ENCODE measurements at places on chromosomes 5 and 9.
A peak's percentile ranks its signal among the peaks of the same experiment; 100 is the strongest.

GRCh38 chr9:129141066-129142041 is 30.1 kb downstream of the PTPA start:
- DNase-seq, result no peak

DNA sequence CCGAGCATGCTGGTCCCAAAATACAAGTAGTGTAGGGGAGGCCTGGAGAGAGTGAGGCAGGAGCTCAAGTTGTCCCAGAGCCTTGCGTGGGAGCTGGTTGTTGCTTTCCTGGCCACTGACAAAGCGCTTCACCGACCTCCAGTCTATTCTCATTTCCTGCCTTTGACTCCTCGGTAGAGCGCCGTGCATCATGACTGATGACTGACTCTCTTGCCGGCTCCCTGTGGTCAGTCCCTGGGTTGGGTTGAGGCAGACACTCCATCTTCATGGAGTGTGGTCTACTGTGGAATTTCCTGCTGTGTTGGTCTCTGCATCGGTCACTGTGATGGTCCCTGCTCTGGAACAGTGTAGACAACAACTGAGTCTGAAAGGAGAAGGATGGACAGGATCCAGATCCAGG is 175.1 kb upstream of the S1PR3 start:
- DNase-seq, result no peak

DNA sequence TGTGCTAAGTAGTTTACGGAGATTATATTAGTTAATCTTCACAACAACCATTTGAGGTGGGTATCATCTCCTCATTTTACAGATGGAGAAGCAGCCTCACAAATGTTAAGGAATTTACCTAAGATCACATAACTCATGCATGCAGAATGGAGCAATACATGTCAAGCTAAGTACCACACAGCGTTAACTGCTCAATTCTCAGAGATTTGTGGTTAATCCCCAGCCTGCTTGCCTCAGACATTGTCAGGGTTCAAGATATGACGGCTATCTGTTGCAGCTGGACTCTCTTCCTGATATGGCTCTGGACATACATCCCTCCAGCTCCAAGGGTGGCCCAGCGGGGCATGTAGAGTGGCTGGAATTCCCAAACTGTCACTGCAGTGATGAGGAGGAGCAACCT is 7.3 kb upstream of the ZNF346 start:
- no peak for DNase-seq

DNA sequence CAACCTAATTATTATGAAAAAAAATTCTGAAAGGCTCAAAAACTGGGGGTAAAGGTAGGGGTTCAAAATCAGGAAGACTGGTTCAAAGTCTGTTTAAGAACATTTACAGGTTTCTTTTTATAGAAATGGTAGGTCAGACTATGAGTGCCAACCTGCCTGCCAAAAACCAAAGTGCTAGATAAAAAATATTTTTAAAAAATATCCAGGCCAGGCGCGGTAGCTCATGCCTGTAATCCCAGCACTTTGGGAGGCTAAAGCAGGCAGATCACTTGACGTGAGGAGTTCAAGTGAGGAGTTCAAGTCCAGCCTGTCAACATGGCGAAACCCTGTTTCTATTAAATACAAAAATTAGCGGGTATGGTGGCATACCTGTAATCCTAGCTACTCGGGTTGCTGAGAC is 67.0 kb downstream of the NR3C1 start:
- DNase-seq, result no peak

- DNase-seq, result no peak
Observed at GRCh38 chr5:10194083-10194482, 55.6 kb downstream of the ATPSCKMT start.

DNA sequence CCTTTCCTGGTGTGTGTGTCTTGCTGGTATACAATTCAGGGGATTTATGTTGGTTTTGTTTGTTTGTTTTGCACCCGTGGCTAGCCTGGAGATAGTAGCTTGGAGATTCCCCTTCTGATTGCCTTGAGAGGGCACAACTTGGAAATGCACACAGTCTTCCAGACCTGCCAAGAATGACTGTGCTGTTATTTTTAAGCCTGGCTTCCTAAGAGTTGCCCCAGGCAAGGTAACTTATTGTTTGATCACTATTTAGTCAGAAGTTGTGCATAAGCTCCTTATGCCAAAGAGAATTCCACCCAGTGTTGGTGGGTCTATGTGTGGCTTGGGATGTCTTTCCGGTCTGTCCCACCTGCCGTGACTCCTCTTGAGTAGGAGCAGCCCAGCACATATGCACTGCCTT is 421.9 kb upstream of the KCNN2 start:
- no peak for DNase-seq

- no peak for DNase-seq
Observed at GRCh38 chr5:43046474-43046873, 6.4 kb upstream of the ANXA2R start.

DNA sequence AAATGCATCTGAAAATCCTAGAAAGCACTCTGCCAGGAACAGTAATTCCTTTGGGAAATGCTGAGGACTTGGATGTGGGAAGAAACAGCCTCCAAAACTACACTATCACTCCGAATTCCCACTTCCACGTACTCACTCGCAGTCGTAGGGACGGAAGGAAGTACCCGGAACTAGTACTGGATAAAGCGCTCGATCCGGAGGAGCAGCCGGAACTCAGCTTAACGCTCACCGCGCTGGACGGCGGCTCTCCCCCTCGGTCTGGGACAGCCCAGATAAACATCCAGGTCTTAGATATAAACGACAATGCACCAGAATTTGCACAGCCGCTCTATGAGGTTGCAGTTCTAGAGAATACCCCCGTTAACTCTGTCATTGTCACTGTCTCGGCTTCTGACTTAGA is 786 bp downstream of the PCDHB3 start:
- DNase-seq, result no peak

DNA sequence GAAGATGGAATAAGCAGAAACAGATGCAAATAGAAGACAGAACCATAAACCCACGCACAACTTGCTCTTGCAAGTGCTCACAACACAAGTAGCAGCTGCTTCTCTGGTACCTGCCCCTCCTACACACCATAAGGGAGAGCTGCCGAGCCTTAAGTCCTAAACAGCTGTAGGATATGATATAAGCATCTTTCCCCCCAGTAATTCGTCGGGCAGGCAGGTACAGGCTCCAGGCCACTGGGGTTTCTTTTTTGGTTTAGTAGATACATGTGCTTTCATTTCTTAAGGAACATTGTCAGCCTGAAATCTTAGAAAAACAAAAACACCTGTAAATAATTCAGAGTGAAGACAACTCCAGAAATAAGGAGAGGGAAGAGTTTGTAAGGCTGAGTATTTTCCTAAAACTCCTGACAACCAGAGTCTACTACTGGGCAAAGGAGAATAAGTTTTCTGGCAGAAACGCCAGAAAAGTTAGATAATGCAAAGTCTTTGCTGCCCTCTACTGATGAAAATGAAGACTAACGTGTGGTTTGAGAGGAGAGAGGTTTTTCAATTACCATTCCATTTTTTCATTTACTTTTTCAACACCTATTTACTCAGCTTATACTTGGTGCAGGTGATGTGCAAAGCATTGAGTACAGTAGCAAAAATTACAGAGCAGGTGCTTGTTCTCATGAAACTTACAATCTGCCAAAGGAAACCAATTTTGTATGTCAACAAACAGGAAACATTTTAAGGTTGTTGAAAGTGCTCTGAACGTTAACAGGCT is 20.1 kb upstream of the TCERG1 start:
- peak; percentile 14 for DNase-seq

DNA sequence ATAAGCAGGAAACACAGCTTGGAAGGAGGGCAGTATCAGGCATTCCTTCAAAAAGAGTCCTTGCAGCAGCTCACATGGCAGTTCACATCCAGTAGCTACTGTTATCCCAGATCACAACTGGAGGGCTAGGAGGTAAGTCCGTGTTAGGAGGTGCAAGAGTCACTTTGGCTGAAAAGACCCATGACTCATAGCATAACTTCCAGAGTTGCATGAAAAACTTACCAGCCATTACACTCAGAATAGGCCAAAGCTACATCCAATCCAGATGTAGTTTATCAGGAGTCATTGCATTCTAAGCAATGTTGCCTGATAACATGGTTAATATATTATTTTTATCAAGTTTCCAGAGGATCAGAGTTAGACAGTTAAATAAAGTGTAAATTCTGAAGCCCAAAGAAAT is 1126.4 kb upstream of the SEMA6A start:
- no peak for DNase-seq

DNA sequence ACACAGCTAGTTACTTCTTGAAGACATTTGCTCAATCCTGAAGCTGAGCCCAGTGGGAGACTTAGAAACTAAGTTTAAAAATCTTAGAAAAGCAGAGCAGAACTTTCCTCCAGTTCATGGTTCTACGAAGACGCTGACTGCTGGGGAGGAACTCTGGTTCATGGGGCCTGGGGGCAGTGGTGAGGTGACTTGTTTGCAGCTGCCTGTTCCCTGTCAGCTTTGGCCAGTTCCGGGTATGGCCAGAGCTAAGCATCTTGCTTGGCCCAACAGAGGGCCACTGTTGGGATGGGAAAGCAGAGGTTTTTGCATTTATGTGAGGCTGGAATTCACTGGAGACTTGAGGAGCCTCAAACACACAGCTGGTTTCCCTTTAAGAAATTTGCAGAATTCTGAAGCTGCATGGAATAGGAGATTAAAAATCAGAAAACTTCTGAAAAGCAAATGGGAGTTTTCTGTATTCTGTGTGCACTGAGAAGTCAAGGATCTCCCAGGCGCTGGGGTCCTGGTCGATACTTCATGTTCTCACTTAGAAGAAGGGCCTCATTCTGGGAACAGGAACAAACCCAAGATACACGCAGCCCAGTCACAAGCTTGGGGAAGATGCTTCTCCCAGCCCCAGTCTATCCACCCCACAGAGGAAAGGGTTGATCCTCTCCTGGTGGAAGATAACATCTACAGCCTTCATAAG is 10.6 kb upstream of the HMHB1 start:
- DNase-seq, result no peak

DNA sequence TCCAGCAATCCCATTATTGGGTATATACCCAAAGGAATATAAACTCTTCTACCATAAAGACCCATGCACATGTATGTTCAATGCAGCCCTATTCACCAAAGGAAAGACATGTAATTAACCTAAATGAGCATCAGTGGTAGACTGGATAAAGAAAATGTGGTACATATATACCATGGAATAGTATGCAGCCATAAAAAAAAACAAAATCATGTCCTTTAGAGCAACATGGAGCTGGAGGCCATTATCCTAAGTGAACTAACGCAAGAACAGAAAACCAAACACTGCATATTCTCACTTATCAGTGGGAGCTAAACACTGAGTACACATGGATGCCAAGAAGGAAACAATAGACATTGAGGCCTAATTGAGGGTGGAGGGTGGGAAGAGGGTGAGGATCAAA is 27.8 kb downstream of the DTWD2 start:
- DNase-seq, result no peak

DNA sequence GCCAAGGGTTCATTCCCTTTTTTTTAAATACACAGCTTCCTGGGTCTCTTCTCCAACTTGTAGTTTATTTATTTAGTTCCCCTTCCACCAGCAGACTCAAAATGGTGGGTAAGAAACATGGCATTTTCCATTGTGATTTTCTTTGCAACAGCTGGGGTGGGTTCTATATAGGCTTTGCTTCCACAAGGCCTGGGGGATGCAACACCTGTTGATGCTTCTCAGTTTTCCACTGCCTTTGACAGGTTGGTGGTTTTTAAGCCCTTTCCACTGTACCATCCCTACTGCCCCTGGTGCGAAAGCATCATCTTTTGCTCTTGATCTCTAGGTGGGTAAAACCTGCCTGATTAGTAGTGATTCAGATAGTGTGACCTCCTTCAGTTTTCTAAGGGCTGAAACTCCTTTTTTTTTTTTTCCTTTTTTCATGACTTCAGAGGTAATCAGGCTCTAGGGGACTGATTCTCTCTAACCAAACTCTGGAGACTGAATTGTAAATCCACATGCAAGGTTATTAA is 8.5 kb downstream of the KDM3B start:
- DNase-seq, result no peak

GRCh38 chr9:19138084-19138483 is 10.8 kb upstream of the PLIN2 start:
- DNase-seq, result no peak

DNA sequence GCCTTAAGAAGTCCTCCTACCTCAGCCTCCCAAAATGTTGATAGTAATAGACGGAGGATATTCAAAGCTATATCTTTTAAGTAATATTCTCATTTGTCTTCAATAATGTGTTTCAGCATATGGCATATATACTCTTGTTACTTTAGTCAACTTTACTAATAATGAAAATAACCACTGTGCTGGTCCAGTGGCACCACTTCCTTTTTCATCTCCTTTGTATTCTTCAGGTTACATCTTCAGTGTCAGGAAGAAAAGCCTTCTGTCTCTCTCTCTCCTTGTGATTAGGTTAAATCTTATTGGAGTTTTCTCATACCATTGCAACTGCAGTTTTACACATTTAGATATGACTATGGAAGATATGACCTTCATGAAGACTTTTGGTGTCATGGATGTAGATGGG is 31.3 kb downstream of the PARP8 start:
- DNase-seq, result no peak

DNA sequence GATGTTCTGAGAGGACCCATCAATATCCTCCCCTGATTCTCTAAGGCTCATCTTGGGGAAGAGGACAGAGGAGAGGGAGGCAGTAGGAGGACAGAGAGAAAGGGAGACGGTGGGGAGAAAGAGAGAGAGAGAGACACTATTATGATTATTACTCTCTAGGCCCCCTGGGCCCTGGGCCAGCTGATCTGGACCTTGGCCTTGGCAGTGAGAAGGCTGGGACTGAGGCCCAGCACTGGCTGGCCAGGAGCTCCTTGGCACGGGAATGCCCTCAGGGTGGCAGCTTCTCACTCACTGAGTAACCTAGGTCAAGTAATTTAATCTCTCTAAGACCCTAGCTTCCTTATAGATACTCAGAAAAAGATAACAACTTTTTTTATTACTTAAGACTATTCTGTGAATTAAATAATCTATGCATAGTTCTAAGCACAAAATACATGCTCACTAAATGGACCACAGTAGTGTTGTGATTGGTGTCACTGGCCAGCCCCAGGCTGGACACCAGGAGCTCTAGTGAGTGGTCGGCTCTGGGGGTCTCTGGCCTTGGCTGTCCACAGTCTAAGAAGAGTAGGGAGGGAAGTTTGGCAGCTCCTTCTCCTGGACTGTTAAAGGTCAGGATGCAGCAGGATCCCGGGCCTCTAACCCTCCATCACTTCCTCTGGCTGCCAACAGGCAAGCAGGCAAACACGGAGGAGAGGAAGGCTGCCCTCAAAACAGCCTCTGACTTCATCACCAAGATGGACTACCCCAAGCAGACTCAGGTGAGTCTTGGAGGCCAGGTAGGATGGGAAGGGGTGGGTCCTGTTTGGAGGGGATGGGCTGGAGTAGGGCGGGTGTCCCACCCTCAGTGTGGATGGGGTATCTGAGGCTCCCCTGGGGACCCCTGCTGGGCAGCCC is 50.0 kb downstream of the GSN start:
- DNase-seq, result no peak

- DNase-seq, result no peak
Observed at GRCh38 chr5:45277860-45278259, 418.3 kb downstream of the HCN1 start.

Measured in NCI-H1105 (cell line).